ENCODE measurements at places on chromosomes 12 and 14.

DNA sequence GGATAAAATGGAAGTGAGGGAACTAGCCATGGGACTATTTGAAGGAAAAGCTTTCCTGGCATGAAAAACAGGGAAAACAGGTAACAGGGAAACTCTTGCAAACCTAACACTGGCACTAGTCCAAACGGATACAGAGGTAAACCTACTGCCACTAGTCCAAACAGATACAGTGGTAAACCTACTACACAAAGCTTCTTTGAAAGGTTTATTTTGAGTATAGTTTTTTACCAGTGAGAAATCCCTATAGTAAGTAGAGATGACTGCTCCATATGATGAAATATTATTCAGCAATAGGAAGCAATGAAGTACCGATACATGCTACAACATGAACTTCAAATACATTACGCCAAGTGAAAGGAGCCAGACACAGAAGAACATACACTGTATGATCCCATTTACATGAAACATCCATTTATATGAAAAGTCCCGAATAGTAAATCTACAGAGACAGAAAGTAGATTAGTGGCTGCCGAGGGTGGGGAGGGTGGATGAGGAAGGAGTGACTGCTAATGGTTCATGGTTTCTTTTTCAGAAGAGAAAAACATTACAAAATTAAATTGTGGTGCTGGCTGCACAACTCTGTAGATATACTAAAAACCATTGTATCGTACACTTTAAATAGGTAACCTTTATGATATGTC, 25.5 kb downstream of the SPTLC2 start:
- DNase-seq = no peak

DNA sequence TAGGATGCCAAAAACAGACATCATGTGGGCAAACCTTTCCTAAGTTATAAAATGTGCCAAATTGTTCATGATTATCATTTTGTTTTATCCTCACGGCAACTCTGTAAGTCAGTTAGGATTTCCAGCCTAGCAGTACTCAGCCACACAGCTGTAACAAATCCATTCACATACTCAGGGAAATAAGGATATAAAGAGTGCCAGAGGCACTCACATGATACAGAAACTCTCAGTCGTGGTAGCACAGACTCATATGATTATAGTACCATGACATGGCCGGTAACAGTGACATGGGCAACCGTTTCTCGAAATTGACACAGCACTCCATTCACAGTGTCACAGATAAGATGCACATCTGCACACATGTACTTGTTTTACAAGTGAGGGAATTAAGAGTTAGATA, 344.2 kb downstream of the LRIG3 start:
- no peak for DNase-seq

DNA sequence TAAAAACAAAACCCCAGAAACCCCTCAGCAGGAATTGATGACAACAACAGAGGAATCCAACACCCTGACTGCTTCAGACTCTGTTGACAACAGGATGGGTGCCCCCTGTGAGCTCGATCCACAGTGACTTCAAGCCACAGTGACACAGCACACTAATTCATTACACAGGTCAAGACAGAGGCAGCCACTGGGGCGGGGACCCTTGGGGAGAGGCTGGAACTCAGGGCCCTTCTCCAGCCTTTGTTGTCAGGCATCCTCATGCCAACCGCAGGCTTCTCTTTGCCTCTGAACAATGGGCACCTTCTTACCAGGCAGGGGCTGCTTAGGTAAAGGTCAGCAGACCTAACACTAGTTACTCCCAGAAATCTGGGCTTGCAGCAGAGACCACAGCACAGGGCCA, 37.6 kb downstream of the ACADS start:
- no peak for DNase-seq

GRCh38 chr12:93094988-93095737, 166.1 kb upstream of the EEA1 start:
- no peak for DNase-seq

- DNase-seq = no peak
These were observed 41.0 kb upstream of the PLEKHG3 start for GRCh38 chr14:64663174-64663573.

- DNase-seq = no peak
These were observed 239.2 kb upstream of the RMST start for GRCh38 chr12:97223419-97223818.

- no peak for DNase-seq
These were observed 40.9 kb upstream of the VASH1 start for GRCh38 chr14:76720382-76720813.

DNA sequence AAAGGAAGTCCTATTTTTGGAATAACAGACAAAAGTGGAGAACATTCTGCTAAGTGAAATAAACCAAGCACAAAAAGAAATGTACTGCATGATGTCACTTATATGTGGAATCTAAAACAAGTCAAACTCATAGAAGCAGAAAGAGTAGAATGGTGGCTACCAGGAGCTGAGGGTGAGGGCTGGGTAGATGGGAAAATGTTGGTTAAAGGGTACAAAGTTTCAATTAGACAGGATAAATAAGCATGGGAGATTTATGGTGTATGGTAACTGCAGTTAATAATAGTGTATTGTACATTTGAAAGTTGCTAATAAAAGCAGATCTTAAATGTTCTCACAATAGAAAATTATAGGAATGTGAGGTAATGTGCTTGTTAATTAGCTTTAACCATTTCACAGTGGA, 12.8 kb downstream of the LUM start:
- DNase-seq = no peak

GRCh38 chr12:47868041-47868440, 36.8 kb downstream of the VDR start:
- no peak for DNase-seq

- DNase-seq = no peak
These were observed 130.3 kb upstream of the RBM19 start for GRCh38 chr12:114096461-114096860.

Data from CD4-positive, alpha-beta T cell (primary cell).